ENCODE measurements at places on chromosomes 6 and 20. TPM values are rescaled to one million over a fixed set of nuclear protein-coding genes. Genes with fewer than 3 reads are reported as not detected.
A peak's percentile ranks its signal among the peaks of the same experiment; 100 is the strongest.

- no peak for DNase-seq
- H3K4me3 ChIP-seq = no peak overlapping the region
- H3K27me3 ChIP-seq = peaks cover 15% of the 10 kb centered on the region
Observed at GRCh38 chr20:58147628-58148370, 80.7 kb downstream of the ANKRD60 start.

- H3K4me1 ChIP-seq = peaks cover 22% of the 10 kb centered on the region
- H3K27me3 ChIP-seq = no peaks in the 10 kb centered on the region
- peaks cover 19% of the 10 kb centered on the region for H3K36me3 ChIP-seq
Observed at GRCh38 chr6:33768644-33769120, 20.2 kb downstream of the LEMD2 start.

The FOXP4 gene
- 32.5 TPM for total RNA-seq

The MGME1 gene
- 17.5 TPM for total RNA-seq

DNA sequence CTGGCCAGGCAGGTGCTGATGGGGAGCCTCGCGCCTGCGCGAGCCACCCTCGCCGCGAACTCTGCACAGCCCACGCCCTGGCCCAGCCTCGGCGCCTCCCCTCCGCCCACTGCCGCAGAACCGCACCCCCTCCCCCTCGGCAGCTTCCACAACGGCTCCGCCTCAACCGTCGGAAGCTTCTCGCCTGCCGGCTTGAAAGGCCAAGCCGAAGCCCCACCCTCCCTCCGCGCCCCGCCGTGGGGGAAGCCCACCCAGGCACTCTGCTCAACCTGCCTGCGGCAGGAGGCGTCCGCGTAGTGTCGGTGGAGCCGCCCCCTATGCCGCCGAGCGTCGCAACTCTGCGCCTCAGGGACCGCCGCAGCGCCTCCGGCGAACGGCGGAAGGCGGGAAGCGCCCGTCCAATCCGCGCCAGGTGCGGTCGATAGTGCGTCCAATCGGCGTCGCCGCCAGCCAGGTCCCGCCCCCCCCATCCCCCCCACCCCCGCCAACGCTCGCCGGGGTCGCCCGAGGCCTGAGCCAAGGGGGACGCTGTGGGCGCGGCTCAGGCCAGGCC lies at the start of gene SYCP2:
SYCP2 (minus strand) TSS at position 342 of the 553 bp plus-strand sequence. CDS start 11,224 bp downstream, outside the sequence.
- peak within 1 kb of the TSS; percentile 81 for H3K4me3 ChIP-seq
- no peaks in the 10 kb centered on the region for H3K36me3 ChIP-seq
- no peak for DNase-seq
- H3K27me3 ChIP-seq = peaks cover 6% of the 10 kb centered on the region
- no peak within 1 kb of the TSS for H3K27ac ChIP-seq

GRCh38 chr6:121780325-121781321 lies 345.2 kb downstream of the GJA1 start:
- no peaks in the 10 kb centered on the region for H3K4me1 ChIP-seq
- no peaks in the 10 kb centered on the region for H3K36me3 ChIP-seq
- H3K27ac ChIP-seq = no peak overlapping the region
- no peak overlapping the region for H3K4me3 ChIP-seq
- no peak for DNase-seq

- H3K4me1 ChIP-seq = peaks cover 17% of the 10 kb centered on the region
- no peak overlapping the region for H3K27ac ChIP-seq
Observed at GRCh38 chr6:131383421-131384411, 189.3 kb upstream of the ARG1 start.

DNA sequence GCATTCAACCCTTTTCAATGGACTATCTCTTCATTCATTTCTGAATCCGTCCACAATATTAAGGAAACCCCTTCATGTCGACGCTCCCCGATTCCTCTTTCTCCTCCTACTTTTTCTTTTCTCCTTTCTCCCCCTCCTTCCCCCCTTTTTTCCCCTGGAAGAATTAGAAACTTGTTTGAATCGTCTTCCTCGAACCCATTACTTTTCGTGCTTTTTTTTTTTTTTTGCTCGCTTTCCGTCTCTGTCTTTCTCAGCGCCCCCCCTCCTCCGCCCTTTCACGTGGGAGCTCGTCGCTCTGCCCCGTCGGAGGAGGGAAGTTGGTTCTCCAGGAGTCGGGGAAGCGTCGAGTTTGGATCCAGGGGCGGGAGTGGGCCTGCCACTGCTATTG lies 2.3 kb upstream of the NKX2-2 start:
- peaks cover 45% of the 10 kb centered on the region for H3K27me3 ChIP-seq
- H3K4me3 ChIP-seq = peak overlapping the region; percentile 79
- H3K4me1 ChIP-seq = peaks cover 47% of the 10 kb centered on the region
- no peak overlapping the region for H3K27ac ChIP-seq
- no peak for DNase-seq

DNA sequence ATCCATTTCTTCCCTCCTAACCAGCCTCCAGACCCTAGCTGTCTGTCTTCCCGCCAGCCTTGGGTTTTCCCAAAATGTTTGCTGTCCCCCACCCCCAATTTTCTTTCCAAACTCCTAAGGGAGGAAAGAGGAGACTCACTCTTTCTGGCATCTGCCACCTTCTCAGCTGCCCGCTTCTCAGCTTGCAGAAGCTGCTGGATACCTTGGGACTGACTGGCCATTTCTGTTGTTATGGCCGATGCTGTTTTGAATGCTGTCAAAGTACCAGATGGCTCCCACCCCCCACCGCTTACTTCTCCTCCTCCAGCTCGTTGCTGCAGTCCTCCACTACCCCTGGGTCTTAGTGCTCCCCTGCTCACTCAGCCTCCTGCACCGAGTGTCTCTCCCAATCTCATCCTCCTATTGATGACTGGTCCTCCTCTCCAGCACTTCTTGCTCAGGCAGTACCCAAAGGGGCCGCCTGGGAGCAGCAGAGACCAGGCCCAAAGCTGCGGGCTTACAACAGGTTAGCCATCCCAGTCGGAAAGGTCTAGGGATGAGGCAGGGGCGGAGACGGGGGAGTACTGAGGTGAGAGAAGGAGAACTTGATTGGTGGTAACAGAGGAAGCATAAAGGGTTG lies at the start of gene ATP6V1G2:
ATP6V1G2 (minus strand) TSS at position 270 of the 619 bp plus-strand sequence; CDS start at position 221, 49 bp downstream.
- peak within 1 kb of the TSS; percentile 85 for H3K4me3 ChIP-seq
- H3K36me3 ChIP-seq = no peaks in the 10 kb centered on the region
- peaks cover 2% of the 10 kb centered on the region for H3K27me3 ChIP-seq
- DNase-seq = peak; percentile 87
- peaks cover 10% of the 10 kb centered on the region for H3K4me1 ChIP-seq

DNA sequence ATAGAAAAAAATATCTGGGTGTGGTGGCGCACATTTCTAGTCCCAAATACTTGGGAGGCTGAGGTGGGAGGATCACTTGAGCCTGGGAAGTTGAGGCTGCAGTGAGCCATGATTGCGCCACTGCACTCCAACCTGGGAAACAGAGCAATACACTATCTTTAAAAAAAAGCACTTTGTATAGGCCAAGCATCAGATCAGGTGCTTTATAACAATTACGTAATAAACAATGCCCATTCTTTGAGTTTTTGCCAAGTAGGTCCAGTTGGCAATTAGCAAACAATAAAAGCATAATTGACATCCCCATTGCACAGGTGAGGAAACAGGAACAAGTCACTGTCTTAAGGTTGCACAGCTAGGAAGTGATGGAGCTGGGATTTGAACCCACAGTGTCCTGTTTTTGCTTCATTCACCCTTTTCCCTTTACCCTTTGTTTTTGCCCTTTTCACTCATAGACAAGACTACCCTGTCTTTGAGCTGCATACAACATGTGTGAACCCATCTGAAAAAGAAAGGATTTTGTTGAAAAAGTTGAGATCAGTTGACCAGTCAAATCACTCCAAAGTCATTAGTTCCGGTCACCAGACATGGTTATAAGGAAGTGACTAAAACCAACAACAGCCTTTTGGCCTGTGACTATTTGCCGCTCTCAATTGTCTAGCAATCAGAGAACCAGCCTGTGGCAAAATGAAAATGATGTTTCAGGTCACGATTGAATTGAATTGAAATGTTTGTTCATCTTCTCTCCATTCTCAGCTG lies 303.6 kb downstream of the TFAP2C start:
- DNase-seq = no peak
- H3K4me1 ChIP-seq = no peaks in the 10 kb centered on the region
- no peak overlapping the region for H3K4me3 ChIP-seq
- no peak overlapping the region for H3K27ac ChIP-seq
- H3K36me3 ChIP-seq = no peaks in the 10 kb centered on the region

DNA sequence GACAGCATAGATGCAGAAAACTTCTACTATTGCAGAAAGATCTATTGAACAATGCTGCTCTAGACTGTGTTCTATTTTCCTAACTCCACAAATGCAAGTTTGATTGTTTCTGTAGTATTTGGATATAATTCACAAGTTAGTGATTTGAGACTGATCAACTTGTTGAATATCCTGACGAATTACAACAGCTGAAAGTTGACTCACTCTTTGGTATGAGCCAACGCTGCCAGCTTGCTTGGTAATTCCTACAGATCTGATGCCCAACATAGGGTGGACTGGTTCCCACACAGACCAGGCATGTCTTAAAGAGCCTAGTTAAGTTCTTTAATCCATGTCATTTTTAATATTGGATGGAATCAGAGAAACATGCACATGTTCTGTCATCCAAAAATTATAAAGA lies 231.0 kb upstream of the RAB32 start:
- H3K27me3 ChIP-seq = no peaks in the 10 kb centered on the region
- H3K27ac ChIP-seq = no peak overlapping the region
- no peaks in the 10 kb centered on the region for H3K36me3 ChIP-seq

The TRERF1 gene
- 8.7 TPM for total RNA-seq

DNA sequence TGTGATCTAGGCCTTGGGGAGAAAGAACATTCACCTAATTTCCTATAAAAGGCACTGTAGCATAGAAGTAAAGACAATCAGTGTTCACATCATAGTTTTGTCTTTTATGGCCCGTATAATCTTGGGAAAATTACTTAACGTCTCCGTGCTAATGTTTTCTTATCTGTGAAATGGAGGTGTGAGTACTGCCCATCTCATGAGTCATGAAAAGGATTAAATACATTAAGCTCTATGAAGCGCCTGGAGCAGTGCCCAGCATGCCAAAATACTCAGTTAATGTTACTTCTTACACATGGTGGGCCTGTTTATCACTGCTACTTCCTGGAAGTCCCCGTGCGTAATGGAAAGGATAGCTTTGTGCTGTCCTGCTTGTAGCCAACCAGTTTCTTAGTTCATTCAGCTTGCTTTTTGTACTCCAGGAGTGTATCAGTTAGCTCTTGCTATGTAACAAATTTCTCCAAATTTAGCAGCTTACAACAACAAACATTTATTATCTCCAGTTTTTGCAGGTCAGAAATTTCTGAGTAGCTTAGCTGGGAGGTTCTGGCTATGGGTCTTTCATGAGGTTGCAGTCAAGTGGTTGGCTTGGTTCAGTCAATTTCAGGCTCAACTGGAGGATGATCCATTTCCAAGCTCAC lies 103.6 kb upstream of the BMP2 start:
- H3K4me1 ChIP-seq = peaks cover 4% of the 10 kb centered on the region
- DNase-seq = no peak
- no peaks in the 10 kb centered on the region for H3K36me3 ChIP-seq
- no peak overlapping the region for H3K27ac ChIP-seq
- H3K27me3 ChIP-seq = peaks cover 2% of the 10 kb centered on the region
- H3K4me3 ChIP-seq = no peak overlapping the region
